ENCODE measurements at places on chromosomes 11 and 22.

GRCh38 chr11:109096266-109096665, 325.7 kb upstream of the C11orf87 start:
- DNase-seq: no peak

- DNase-seq: peak; percentile 70
Measured at GRCh38 chr11:22666688-22667439, 453 bp downstream of the GAS2 start.

GRCh38 chr11:65743681-65744025, 23.1 kb upstream of the RNASEH2C start:
- DNase-seq: no peak

- DNase-seq: no peak
Measured at GRCh38 chr11:78812513-78813293, 238.0 kb upstream of the NARS2 start.

GRCh38 chr11:46352063-46352841, 5.0 kb downstream of the DGKZ start:
- DNase-seq: peak; percentile 75

DNA sequence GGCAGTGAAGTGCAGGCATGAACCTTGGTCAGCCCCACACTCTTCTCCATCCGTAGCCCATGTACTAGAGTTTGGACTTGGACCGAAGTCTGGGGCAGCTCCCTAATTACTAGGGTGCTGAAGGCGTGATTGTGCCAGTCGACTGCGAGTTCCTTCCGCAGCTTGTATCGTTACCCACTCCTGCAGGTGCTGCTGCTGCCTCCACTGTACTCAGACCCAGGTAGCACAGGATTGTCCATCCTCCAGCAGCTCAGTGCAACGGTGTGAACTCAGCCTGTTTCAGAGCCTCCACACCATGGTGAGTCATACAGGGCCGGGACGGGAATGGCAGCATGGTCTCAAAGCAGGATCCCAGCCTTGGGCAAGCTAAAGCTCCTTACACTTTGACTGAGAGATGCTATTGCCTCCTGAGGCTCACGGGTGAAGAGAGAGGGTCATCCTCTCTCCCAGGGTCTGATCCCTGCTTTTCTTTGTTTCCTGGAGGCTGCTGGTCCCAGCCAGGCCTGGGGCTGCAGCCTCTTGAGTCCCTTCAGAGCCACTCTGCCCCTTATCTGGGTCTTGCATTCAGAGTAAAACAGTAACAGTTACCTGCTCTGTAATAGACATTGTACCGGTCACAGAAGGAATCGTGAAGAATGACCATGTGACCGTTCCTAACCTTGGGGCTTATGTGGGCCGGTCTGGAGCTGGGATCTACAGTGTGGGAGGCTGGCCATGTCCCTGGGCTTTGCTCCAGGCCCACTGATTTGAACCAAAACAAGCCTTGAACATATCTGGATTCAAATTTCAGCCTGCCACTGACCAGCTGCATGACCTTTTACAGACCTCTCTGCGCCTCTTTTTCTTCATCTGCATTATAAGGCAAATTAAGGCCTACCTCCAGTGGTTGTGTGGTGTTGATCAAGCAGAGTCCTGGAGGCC, 1.7 kb downstream of the TKFC start:
- DNase-seq: no peak

- peak; percentile 44 for DNase-seq
Measured at GRCh38 chr11:118438314-118438931, 2.1 kb downstream of the KMT2A start.

- no peak for DNase-seq
Measured at GRCh38 chr11:116285026-116285425, 487.8 kb downstream of the BUD13 start.

GRCh38 chr11:95700471-95700817, 89.1 kb downstream of the FAM76B start:
- no peak for DNase-seq

DNA sequence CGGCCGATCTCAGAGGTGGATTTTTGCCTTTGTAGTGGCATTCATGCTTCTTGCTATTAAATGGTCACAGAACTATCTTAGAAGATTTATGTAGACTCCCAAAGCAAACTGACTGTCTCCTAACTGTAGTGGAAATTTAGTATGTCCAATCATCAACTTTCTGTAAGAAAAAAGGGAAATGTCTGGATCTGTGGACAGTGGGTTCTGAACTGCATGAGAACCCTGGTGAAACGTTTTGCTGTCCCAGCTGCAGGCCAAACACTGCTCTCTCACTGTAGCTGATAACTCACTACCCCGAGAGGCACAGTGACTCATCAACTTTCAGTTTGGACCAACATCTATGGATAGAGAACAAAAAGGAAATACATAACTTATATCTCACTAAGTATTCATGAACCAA, 387.1 kb downstream of the SOX6 start:
- no peak for DNase-seq

GRCh38 chr11:69698362-69698761, 5.5 kb downstream of the FGF19 start:
- DNase-seq: no peak

DNA sequence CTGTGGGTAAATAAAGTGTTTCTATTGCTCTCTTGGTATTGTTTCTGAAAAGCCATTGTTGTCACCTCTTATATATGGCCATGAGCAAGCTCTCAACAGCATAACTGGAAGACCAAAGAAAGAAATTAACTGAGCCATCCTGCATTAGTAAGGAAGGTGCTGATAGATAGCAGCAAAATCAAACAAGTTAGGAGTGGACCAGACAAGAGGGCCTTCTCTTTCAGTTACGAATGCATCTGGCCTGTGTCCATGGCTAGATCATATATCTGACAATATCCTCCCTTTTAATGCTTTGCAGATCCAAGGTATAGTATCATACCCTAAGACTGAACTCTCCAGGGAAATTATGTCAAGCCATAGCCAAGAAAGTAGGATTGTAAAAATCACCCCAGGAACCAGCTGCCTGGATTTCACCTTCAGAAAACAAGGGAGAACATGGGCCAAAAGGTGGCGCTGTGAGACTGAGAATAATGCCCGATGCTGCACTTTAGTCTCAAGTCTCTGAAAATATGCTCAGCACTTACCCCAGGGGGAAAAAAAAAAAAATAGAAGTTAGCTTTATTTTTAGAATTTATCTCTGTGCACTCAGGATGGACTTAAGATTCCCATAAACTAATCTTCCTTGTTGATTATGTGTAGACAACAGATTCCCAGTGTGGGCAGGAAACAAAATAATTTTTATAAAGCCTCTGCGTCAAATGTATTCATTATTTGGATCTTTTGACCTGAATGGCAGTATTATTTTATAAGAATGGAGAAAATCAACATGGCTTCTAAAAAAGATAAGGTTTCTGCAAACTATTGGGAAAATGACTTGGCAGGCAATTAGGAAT, 415.1 kb downstream of the ETS1 start:
- peak; percentile 81 for DNase-seq

DNA sequence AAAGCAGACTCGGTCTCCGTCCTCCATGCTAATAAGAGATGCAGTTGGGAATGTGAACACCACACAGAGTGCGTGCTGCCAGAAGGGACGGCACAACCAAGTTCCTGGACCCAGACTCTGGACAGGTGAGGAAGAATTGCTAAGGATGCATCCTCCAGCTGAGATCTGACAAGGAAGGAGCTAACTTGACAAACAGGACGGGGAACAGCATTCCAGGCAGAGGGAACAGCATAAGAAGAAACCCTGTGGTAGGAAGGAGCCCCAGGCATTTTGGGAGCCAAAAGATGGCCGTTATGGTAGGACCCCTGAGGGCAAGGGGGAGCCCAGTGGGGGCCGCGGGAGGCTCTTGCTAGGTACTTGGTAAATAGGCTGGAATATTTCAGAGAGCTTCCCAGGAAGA, 6.0 kb downstream of the OSM start:
- no peak for DNase-seq
